ENCODE measurements at places on chromosomes 4 and X.

GRCh38 chr4:53005149-53005546, 143.0 kb downstream of the RASL11B start:
- DNase-seq: no peak

DNA sequence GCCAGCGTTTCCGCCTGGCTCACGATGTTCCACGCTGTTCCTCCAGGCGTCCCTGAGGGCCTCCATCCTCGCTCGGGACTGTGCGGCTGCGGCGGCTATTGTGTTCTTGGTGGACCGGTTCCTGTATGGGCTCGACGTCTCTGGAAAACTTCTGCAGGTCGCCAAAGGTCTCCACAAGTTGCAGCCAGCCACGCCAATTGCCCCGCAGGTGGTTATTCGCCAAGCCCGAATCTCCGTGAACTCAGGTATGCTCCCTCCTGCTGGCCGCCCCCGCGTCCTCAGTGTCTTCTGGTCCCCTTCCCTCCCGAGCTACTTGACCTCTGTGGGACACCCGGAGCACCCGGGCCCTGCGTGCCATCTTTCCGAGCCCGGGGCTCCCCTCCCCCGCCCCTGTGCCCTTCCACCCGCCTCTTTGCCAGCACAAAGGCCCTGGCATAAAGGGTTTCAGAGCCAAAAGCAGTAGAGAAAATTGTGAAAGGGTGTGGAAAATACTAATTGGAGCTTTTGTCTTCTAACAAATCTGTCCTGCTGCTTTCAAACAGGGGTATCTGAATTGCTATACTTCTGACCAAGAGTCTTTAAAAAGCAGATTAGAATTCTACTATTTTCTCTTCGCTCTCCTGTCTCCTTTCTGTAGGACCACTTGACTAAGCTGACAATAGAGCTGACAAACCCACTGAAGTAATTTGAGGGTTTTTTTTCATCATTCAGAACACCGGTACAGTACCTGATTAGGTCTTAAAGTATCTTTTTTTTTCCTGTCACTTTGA, 104.0 kb downstream of the NEUROG2 start:
- DNase-seq: no peak

- no peak for DNase-seq
Observed at GRCh38 chr4:89356086-89356485, 48.5 kb upstream of the GPRIN3 start.

GRCh38 chr4:184680698-184681097, 31.2 kb downstream of the PRIMPOL start:
- no peak for DNase-seq

DNA sequence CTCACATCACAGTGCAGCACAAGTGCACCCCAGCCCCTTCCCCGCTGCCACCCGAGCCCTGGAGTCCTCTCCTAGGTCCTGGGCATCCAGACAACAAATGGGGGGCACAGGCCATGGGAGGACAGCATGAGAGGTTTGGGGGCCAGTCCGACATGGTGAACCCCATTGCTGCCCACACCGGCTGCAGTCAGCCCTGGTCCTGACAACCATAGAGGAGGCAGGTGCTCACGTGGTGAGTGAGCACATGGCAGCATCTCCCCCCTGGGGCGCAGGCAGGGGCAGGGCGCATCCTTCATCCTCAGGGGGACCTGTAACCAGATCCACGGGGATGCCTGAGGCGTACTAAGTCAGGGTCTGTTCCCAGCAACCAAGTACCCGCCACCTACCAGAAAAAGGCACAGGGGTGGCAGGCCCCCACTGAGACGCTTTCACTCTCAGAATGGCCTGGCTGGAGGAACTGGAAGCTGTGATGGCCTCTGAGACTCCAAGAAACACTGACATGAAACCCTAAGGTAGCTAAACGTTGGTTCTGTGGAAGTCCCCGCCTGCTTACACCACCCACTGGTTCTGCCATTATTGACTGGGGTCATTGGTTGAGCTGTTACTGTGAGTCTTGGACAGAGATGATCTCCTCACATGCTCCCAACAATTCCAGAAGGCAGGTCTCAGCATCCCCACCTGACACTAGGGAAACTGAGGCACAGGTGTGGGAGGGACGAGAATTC, 6.5 kb downstream of the ZFYVE28 start:
- DNase-seq: peak; percentile 47

DNA sequence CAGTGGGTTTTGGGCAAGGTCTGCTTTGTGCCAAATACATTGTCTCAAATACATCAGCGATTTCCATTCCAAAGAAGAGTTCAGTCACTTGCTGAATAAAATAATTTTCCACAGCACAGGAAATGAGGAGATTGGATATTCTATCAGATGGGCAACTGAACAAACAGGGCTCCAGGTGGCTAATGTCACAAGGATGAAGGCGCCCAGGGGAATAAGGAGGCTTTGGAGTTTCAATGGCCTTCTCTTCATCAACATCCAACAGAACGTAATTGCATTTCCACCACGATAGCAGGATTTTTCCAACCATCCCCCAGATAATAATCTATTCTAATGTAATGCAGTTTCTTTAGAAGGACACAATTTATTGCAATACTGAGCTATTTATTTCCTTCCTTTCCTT, 104.7 kb upstream of the KLHL13 start:
- DNase-seq: no peak

GRCh38 chrX:68732906-68733493, 85.5 kb downstream of the STARD8 start:
- DNase-seq: peak; percentile 51

DNA sequence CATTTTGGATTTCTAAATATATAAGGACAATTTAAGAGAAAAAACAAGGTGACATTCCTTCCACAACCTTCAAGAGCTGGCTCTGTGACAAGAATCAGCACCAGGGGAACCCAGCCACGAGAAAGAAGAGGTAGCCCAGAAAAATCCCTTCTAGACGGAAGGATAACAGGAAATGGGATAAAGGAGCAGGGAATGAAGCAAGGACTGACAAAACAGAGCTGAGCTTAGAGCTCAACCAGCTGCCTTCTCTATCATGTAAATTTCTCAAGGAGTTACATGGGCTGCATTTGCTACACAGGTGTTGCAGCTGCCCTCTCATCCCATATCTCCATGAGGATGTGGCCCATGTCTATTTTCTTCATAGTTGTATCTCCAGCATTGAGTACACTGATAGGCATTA, 154.2 kb upstream of the PRDX4 start:
- DNase-seq: no peak

GRCh38 chrX:5278908-5279307, 949.8 kb downstream of the NLGN4X start:
- no peak for DNase-seq

DNA sequence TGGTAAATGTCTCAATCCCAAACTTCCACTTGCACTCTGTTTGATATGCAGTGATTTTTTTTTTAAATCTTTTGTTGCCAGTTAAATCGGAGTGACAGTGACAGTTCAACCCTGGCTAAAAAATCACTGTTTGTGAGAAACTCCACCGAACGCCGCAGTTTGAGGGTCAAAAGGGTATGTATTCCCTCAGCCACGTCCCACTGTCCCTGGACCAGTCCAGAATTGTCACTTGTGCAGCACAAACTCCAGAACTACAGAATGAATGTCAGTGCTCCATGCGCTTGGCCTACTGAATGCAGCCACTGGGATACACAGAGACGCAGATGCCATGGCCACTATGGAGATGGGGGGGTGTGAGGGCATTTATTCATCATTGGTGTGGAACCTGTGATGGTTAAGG, 34.2 kb downstream of the CLDN22 start:
- no peak for DNase-seq

DNA sequence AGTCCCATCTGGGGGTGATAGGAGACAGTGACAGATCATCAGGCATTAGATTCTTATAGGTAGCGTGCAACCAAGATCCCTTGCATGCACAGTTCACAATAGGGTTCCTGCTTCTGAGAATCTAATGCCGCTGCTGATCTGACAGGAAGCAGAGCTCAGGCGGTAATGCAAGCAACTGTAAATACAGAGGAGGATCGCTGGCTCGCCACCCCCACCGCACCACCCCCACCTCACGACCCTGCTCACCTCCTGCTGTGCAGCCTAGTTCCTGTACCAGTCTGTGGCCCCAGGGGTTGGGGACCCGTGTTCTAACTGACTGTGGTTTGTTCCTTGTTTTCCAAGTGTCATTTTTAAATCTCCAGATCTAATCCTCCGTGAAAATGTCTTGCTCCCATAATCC, 89.0 kb upstream of the MAPK10 start:
- no peak for DNase-seq

DNA sequence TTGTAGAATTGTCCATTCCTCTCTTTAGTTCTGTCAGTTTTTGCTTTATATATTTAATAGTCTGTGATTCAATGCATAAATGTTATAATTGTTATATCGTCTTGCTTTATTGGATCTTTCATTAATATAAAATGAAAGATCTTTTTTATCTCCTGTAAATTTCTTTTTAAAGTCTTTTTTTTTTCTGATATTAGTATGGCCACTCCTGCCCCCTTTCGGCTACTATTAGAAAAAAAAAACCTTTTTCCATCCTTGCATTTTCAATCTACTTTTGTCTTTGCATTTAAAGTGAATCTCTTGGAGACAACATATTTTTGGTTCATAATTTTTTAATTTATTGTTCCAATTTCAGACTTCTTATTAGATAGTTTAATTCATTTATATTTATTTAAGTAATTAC, 677.4 kb upstream of the NDST4 start:
- no peak for DNase-seq

DNA sequence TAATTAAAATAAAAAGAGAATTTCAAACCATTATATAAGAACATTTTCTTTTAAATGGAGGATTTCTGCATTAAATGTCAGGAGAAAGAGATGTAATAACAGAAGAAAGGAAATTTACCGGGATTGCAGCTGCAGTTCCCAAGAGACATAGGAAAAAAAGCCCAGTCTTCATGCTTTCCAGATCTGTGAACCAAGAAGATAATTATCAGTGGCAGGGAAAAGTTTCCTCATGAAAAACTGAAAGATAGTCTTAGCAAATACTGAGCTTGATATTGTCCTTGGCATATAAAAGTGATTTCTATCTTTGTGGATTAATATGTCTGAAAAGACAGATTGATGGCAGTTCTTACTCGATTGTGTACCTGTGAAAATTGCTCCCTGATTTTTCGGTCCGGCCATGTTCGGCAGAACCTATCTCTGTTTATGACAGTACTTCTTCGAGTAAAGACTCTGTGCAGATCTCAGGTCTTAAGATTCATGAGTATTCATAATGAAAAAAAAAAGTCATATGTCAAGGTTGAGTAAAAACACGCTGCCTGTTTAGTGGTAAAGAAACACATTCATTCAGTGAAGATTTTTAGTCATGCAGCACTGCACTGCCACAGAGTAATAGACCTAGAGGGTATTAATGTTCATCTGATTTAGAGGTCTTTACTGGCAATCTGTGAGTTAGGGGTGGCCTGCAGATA, 29.6 kb downstream of the SPARCL1 start:
- peak; percentile 22 for DNase-seq

DNA sequence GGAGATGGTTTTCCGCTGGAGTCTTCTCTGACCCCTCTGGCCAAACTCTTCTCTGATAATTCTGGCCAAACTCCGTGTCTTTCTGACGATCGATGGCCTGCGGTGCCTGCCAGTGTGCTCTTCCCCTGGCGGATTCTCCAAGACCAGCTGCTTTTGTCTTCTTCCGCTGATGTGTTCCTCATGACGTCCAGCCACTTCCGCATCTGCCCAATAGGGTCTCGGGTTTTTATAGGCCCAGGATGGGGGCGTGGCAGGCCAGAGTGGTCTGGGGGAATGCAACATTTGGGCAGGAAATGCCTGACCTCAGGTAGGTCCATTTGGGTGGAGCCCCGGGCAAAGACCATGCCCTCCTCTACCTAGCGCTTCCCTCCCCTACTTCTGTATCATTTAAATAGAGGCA, 1542.1 kb downstream of the STIM2 start:
- DNase-seq: no peak

DNA sequence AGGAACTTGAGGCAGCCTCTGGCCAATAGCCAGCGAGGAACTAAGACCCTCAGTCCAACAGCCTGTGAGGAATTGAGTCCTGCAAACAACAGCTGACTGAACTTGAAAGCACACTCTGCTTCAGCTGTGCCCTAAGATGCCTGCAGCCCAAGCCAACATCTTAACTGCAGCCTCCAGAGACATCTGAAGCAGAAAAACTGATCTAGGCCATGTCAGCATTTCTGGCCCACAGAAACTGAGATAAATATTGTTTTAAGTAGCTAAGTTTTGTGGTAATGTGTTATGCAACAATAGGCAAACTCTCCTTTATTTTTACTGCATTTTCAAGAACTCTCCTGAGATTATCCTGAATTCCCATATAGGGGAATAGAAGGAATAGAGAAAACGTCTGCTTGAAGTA, 24.4 kb upstream of the PIGA start:
- no peak for DNase-seq

DNA sequence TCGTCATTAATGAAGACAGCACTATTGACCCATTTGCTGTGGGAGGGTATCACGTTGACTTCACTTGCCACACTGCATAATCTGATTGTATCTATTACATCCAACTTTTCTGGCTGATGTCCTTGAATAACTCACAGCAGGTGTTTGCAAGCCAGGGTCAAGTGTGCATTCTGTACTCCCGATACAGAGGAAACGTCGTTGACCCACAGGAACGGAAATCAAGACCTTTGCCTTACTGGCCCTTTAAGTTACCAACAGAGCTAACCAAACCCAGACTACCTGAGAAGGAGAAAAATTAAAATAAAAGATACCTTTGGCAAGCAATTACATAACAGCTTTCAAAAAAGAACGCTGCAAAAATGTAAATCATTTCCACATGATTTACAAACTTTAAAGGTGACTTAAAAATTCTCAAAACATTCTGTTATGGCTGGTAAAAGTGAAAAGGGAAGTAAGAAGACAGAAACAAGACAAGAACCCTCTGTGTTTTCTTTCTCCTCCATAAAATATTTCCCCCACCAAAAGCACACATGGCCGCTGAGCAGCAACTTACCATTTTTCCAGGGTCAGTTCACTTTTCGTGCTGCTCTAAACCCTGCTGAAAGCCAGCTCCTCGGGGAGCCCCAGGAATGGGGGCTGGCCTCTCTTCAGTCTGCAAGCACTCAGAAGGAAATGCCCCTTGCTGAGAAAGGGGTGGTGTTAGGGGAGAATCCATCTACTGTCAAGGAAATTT, 6.5 kb upstream of the SHISA3 start:
- DNase-seq: no peak

GRCh38 chr4:2256156-2256731, 5.7 kb downstream of the MXD4 start:
- no peak for DNase-seq

DNA sequence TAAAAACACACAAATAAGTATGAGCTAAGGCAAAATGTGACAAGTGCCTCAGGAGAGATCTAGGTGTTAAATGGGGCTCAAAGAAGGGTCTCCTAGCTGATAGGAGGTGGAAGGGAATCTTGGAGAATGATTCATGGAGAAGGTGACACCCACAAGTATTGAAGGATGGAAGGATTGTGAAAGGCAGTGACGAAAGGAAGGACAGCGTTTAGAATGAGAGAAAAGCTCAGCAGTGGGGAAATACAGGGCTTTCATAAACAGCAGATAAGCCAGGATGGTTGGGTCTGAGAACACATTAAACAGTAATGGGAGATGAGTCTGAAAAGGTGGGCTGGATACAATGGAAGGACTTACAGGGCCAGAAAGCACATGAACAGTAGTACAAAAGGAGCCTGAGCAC, 11.5 kb downstream of the ANXA5 start:
- DNase-seq: no peak
